Activated CD4-positive, alpha-beta T cell treated with anti-CD3 and anti-CD28 coated beads for 36 hours (primary cell): ENCODE measurements at places on chromosomes 7 and 10. TPM values are rescaled to one million over a fixed set of nuclear protein-coding genes. Genes with fewer than 3 reads are reported as not detected.

DNA sequence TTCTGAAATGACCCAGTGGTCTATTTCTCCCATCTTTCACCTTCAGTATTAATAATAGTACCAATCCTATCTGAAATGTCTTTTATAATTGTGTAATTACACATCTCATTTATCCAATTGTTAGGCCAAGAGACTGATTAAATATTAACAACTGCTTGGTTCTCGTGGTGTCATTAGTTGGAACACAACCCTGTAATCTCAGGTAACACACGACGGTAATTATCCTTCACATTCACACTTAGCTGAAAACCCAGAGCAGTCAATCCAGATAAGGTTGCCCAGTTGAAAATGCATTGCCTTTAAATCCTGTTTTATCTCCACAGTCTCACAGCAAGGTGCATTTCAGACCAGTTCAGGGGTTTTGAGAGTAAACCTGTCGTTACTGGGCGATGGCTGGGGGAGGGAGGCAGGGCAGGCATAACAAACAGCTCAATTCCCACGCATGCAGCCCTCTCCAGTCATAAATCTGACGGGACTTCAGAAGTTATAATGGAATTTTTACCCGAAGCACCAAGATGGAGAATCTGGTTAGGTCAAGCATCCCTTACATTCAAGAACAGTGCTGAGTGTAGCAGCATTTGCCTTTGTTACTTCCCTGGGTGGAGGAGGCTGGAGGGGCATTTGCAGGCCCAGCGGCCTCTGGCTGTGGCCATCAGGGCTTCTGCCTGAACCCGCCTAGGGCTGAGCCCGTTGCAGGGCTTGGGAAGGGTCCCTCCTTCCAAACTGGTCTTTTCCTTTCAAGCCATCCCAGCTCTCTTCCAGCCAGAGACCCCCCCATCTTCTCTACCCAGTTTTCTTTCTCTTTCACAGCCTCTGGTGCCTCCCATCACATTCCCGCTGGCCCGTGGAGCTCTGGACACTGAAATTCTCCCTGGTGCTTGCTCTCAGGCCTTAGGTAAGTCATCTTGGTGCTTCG lies 201.0 kb upstream of the LYZL2 start:
- no peak for DNase-seq

- DNase-seq, result no peak
Measured at GRCh38 chr7:35705932-35706461, 11.1 kb upstream of the HERPUD2 start.

DNA sequence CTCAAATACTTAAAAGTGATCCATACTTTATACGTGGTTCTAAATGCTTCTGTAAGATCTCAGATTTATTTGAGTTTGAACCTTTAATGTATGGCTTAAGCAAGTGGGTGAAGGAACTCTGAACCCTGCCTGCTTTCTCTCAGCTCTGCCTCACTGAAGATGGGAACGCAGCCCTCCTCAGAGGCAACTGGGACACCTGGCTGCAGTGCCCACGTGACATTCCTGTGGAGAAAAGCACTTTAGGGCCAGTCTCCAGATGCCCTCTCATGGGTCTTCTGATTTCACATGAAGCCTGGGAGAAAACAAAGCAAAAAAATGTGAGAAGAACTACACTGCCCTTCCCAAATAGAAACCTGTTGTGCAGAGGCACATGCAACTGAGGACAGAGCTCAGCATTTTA lies 242.6 kb upstream of the ANKRD30A start:
- no peak for DNase-seq

- DNase-seq, result no peak
Measured at GRCh38 chr7:22329816-22330524, 27.0 kb downstream of the RAPGEF5 start.

GRCh38 chr10:78813998-78814399 lies 254.8 kb upstream of the ZMIZ1 start:
- no peak for DNase-seq

DNA sequence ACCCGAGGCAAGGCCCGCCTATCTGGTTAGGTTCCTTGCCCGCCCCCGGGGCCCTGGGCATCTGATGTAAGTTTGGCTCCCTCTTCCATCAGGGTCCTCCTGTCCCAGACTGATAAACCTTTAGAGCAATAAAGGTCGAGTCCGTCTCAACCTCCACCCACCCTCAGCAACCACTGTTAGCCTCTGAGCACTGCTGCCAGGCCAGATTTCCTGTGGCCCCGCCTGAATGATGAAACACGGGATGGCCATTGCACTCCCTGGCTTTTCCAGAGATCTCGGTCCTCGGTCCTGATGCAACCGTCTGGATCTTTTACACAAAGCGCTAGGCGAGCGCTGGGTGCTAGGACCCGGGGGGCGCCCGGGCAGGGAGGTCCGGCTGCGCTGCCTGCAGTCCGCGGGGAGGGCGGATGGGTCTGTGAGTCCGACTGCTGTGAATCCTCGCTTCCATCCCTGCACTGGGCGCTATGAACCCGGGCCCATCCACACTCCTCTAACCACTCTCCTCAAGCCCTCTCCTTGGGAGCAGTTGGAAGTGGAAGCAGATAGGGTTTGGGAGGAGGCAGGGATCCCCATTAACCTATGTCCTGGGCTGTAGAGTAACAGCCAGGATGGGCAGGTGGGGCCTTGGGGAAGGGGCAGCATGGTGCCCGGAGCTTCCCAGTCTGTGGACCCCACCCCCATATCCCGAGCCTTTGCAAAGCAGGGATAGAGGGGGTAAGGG lies 875 bp upstream of the DDIT4 start:
- peak; percentile 77 for DNase-seq

DNA sequence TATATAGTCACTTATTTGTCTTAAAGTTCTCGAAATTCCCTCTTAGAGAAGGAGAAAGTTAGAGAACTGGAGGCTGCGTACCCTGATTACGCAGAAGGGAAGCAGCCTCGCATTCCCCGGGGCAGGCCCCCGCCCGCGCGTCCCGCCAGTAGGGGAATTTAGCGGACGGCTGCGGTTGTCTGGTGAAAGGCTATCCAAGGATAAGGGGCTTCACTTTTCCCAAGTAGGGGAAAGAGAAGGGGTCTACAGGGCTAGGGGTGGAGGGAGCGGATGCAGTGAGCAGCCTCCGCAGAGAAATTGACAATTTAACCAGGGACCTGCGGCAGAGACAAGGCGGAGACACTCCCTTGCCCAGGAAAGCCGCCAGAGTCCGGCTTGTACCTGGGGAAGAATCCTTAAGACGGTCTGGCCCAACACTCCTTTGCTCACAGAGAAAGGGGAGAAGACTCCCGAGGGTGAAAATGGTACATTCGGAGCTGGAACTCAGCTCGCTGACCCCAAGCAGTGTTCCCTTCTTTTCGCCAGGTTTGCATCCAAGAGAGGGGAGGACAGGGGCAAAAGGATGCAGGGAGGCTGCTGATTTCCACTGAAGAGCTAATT lies 994 bp upstream of the MAGI2 start:
- no peak for DNase-seq

DNA sequence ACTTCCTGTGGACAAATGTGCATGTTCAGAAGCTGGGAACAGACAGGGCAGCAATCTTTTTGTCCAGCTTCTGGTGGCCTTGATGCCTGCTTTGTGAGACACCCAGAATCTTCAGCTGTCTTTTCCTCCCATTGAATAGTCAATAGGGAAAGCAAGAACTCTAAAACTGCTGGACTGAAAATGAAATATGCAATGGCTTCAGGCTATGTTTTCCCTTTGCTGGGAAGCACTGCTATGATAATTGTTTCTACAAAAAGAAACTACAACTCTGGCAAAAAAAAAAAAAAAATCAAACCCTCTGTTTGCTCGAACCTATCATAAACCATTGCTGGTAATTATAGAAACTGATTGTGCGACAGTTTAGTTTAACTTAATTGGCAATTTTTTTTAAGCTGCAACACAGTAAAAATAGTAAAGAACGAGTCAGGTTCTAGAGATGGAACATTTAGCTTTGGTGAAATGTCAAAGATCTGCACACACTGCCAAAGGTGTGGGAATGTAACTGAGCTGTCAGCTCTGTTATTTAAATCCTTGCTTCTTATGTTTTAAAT lies 79.1 kb upstream of the NEUROD6 start:
- no peak for DNase-seq

GRCh38 chr10:62580396-62580795 lies 206.2 kb downstream of the ZNF365 start:
- no peak for DNase-seq

DNA sequence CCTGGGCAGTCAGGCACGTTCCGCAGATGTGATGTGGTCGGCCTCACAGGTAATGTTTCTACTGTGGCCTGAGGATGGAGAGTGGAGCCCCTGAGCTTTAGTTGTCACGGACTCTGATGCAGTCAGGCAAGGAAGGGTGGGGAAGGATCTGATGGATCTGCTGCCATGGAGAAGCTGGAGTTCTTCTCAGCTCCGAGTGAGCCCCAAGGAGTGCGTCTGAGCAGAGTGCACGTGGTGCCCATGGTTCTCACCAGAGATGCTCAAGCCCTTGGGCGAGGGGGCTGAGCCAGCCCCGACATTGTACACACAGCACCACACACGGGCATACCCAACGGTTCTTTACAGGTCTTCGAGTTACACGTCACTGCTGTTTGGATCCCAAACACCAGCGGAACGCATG lies 192.5 kb downstream of the EBF3 start:
- no peak for DNase-seq

- DNase-seq, result peak; percentile 75
Measured at GRCh38 chr10:42932735-42933447, 144.0 kb upstream of the RET start.

DNA sequence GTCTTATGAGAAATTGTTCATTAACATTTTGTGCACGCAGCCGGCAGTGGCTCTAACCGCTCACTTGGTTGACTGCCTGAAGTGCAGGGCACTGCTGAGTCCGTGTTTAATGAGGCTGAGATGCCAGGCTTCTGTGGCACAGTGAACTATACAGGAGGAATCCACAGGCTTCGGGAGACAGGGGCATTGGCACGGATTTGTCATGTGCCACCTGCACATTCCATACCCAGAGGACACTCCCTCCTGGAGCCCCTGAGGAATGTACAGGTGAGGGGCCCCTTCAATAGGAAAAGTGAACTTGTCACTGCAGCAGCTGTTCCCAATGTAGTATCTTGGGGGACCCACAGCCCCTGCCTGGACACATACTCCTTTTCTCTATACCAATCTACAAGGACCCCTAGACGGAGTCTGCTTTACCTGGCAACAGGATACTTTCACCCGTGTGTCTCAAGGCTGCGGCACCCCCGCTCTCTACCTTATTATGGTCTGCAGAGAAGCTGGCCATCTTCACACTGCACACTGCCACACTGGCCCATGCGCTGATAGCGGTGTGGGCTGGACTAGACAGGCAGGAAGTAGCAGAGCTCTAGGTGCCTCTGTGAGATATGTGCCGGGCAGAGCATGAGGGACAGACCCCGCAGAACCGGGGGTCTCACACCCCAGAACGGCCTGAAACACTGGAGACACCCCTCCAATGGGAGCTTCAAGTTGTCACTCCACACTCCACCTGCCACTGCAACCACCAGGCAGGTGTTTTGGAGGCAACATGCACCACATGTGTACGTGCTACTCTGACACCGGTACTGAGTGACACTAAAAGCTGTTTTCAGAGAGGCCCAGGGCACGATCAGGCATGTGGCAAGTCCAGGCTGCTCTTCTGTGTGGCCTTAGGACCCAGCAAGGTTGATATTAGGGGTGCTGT lies 71.4 kb upstream of the RHEB start:
- no peak for DNase-seq

GRCh38 chr10:416091-416515 lies 273.4 kb downstream of the DIP2C start:
- DNase-seq, result no peak

GRCh38 chr10:49231086-49231820 lies 43.1 kb upstream of the TMEM273 start:
- DNase-seq, result no peak

DNA sequence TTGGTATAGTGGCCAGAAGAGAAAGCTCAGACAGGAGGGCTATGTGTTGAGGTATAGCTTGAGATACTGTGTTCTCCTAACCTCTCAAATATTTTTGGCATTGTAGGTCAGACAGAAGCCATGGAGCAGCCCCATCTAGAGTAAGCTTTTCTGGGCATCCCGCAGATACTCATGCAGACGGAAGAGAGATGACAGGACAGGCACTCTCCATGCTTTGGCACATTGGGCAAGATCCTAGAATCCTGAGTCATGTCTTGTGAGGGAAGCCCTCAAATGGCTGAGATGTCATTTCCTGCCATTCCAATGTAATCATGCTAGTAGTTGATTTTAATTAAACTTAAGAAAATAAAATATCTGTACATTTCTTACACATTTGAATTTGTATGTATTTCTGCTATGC lies 16.8 kb upstream of the KIF20B start:
- DNase-seq, result no peak

DNA sequence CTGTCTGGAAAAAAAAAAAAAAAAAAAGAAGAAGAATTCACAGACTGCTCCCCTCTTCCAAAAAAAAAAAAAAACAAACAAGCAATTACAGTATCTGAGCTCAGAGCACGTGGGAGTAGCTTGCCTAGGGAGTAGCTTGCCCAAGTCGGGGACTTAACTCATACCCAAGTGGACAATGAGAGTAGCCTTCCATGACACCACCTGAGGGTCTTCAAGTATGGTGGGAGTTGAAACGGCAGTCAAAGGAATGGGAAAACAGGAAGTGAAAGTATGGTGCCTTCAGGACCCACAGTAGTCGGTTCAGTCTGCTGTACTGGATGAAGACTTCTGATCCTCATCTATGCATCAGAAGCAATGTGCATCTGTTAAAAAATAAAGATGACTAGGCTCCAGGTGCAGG lies 10.6 kb downstream of the VOPP1 start:
- no peak for DNase-seq

DNA sequence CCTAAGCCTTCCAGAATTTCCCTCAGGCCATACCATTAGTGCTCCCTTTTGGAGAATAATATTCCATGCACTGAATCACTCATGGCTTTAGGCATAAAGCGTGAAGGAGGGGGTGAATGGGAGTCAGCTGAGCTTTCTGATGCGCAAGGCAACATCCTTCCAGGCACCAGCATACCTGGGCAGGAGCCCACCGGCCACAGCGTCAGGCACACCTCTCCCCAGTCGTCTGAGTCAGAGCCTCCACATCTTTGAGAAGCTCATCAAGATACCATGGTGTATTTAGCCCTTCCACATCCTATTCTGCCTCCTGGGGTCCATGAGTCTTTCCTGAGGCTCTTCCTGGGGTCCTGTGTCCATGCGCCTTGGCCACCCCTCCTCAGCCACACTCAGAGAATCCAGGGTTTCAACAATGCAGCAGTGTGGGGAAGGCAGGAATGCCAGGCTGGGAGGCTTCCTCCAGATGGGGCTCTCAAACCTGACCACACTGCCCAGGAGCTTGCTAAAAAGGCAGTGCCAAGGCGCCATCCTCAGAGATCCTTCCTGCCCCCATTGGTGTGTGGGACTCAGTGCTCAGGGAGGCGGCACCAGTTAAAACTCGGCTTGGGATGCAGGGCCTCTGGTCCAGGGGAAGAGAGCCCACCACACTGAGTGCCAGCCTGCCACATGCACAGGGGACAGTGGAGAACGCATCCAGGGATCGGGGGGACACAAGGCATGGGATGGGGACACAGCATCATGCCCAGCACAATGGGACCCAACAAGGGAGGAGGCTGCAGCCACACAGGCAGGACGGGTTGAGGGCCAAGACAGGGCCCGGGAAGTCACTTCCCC lies 31.6 kb downstream of the RASGEF1A start:
- no peak for DNase-seq

SFRP5 gene
- not detected for total RNA-seq

TMEM213 gene
- not detected for total RNA-seq

NANOS1 gene
- total RNA-seq, result 0.09 TPM

GOLGA7B gene
- 0.47 TPM for total RNA-seq

SLC29A3 gene
- 2.6 TPM for total RNA-seq

EN2 gene
- total RNA-seq, result not detected

SPACDR gene
- total RNA-seq, result 4.2 TPM
